ENCODE measurements at places on chromosomes 12 and 14.

DNA sequence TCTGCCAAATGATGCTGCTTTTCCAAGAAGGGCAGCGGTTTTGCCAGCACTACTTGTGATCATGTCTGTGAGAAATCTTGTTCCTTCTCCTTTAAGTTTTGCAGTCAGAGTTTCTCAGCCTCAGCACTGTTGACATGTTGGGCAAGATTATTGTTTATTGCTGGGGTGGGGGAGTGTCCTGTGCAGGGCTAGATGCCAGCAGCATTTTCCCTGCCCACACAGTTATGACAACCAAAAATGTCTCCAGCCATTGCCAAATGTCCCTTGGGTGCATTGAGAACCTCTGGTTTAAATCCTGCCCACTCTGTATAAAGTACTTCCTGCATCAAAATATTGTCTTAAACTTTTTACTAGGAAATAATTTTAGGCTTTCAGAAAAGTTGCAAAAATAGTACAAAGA lies 20.0 kb downstream of the TMEM132C start:
- no peak for DNase-seq

- no peak for DNase-seq
Observed at GRCh38 chr12:77667101-77667500, 163.6 kb upstream of the NAV3 start.

- DNase-seq: no peak
Observed at GRCh38 chr12:70880744-70881143, 39.8 kb downstream of the PTPRR start.

GRCh38 chr14:35261774-35262173 lies 30.4 kb upstream of the PSMA6 start:
- DNase-seq: no peak

DNA sequence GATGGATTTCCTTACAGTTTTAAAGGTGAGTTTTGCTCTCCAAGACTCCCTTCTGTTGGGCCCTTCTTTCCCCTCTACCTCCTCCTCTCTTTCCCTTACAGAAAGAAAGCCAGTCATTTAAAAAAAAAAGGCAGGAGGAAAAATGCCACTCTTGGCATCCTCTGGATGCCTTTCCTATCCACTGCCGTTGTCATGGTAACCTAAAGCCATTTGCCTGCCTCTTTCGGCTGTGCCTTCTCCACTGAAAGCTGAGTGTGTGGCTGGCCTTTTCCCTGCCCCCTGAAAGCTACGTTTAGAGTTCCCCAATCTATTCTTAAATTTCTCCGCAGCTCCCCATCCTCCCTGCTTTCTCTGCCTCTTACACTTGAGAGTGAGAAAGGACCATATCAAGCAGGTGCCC lies 67.1 kb downstream of the TUNAR start:
- no peak for DNase-seq

- no peak for DNase-seq
Observed at GRCh38 chr14:40119765-40120164, 687.5 kb upstream of the FBXO33 start.

DNA sequence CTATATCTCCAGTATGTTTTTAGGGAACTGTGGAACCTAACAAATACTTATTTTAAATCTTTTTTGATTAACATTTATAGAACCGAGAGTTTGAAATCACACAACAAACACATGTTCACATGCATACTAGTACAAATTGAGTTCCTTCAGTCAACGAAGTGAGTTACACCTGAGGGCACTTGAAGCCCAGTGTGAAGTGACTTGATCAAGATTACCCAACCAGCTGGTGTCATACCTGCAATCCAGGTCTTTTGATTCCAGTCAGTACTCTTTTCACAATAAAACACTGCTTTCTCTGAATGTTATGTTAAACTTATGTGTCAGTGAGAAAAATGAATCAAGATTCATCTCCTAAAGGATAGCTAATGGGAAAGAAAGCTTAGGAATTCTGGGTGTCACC lies 35.2 kb downstream of the VRK1 start:
- no peak for DNase-seq

GRCh38 chr14:102545461-102546265 lies 36.1 kb upstream of the ANKRD9 start:
- no peak for DNase-seq

DNA sequence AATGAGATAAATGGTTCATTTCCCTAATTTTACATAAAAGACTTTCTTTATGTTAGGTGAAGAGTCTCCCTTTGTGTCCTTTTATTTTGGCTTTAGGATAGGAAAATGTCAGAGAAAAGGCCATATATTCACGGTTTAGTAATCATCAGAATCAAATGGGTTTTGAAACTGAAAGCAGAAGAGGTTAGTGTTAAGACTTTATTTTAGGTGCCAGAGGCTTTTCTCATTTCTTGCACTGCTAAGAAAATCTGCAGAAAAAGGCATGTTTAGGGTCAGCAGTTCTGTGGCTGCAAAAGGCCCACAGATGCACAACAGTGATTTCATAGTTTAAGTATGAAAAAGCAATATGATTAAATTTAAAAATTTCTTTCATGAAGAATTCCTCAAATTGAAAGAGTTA lies 80.4 kb upstream of the SINHCAF start:
- DNase-seq: no peak

GRCh38 chr12:130795906-130796305 lies 43.1 kb downstream of the STX2 start:
- DNase-seq: no peak

GRCh38 chr12:1760566-1761382 lies 59.6 kb upstream of the LRTM2 start:
- no peak for DNase-seq

- DNase-seq: no peak
Observed at GRCh38 chr12:111991946-111992345, 21.0 kb downstream of the TMEM116 start.

GRCh38 chr14:31770271-31770670 lies 209.1 kb downstream of the NUBPL start:
- DNase-seq: no peak

DNA sequence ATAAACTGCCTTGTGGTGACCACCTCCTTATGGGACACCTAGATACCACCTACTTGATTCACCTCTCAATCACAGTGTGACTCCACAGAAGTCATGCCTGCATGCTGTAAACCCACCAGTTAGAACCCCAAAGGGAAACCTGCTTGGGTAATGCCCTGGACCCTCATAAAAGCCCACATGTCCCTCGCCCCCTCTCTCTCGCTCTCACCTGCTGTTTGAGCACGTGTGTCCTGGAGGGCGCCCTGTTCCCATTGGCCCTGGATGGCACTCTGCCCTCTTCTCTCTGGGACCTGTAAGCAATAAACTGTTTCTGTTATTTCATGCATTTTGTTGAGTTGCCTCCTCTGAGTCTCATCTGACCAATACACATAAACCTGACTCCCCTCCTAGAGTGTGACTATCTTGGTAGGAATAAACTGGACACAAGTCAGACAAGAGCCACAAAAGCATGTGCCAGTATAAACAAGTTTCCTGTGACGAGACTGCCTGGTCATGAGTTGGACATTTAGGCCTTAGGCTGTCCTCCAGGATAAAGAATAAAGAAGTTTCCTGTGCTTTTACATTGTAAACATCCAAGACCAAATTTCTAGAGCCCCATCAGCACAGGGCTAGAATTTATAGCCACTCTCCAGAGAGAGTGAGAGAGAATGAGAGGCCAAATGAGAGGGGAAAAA lies 8.6 kb downstream of the IFI27L2 start:
- no peak for DNase-seq

GRCh38 chr12:52359621-52360061 lies 7.6 kb downstream of the KRT85 start:
- no peak for DNase-seq

GRCh38 chr12:88577537-88577936 lies 2.7 kb downstream of the KITLG start:
- DNase-seq: no peak

- DNase-seq: no peak
Observed at GRCh38 chr12:24416423-24417109, 467.1 kb upstream of the SOX5 start.

All from stimulated activated naive CD4-positive, alpha-beta T cell treated with Interleukin-2 at 50 U/mL for 16 hours (primary cell).